ENCODE measurements at places on chromosomes 6 and 20.

DNA sequence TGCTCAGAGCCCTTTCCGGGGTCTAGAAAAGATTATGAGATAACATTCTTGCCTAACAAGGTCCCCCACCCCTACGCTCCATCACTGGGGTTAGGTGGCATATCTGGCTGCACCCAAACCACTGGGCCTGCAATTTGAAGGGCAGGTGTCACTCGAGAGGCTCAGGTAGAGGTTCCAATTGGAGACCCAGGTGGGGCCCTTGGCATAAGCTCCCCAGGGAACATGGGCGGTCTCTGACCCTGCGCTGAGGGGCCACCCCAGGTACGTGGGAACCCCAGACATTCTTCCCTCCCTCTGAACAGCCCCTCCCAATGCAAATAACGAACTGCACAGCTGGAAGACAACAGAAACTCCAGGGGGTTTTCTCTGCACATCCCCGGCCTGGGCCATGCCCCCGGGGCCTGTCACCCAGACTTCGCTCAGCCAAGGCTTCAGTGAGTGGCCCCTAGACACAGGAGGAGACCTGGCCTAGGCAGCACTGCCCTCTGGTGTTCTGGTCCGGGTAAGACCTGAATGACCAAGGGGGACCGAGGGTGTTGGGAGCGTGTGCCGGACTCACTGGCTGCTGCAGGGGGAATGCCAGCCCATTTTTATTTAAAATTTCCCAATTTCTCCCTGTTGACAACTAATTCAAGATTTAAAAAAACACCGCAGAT lies 47.5 kb downstream of the DSTN start:
- no peak for DNase-seq

- DNase-seq: no peak
These were observed 17.2 kb downstream of the SCUBE3 start for GRCh38 chr6:35230950-35231349.

- no peak for DNase-seq
These were observed 112.3 kb upstream of the SYNDIG1 start for GRCh38 chr20:24357177-24357576.

GRCh38 chr6:88135578-88136114 lies 30.5 kb downstream of the CNR1 start:
- no peak for DNase-seq

GRCh38 chr6:125699591-125699990 lies 49.8 kb upstream of the HEY2 start:
- DNase-seq: no peak
